A673 (cell line): ENCODE measurements at places on chromosomes 11 and 22. TPM values are rescaled to one million over a fixed set of nuclear protein-coding genes. Genes with fewer than 3 reads are reported as not detected.

The SULT4A1 gene
- 0.15 and 0.33 TPM in 2 replicates for total RNA-seq

The ACAD8 gene
- 32.3 and 34.8 TPM in 2 replicates for total RNA-seq

The SCN4B gene
- total RNA-seq: 0.74 and 1.8 TPM in 2 replicates

GRCh38 chr11:131737357-131737756, 366.9 kb downstream of the NTM start:
- no peak for DNase-seq

DNA sequence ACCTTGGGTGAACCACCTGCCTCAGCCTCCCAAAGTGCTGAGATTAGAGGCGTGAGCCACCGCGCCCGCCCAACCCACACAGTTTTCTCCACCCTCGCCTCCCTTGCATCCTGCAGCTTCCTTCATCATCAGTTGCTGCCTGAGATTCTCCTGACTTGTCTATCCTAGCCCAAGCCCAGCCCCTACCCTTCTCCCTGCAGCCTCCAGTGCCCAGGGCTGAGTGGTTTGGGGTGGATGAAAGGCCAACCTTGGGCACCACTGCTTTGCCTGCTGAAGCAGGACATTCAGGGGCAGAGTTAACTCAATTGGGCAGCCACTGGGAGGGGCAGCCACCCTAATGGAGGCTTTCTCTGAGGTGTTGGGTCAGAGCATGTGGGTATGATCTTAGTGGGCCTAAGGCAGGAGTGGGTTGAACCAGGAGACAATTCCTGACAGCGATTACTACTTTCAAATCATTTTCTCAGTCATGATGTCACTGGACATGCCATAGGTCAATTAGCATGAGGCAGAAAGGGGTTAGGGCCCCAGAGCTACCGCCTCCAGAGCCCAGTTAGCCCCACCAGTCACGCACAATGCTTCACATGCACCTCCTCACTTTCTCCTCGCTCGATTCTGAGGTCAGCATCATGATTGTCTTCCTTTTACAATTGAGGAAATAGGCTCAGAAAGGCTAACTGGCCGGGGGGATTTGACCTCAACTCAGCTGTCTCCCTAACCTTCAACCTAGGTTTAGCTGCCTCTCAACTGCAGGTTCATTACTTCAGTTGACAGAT, 1.0 kb upstream of the FKBP2 start:
- DNase-seq: no peak

DNA sequence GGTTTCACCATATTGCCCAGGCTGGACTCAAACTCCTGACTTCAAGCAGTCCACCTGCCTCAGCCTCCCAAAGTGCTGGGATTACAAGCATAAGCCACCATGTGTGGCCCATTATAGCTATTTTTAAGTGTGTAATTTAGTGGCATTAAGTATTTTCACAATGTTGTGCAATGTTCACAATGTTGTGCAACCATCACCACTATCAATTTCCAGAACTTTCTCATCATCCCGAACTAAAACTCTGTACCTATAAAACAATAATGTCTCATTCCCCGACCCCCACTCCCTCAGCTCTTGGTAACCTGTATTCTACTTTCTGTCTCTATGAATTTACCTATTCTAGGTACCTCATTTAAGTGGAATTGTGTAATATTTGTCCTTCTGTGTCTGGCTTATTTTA, 7.5 kb downstream of the CFAP68 start:
- DNase-seq: no peak

DNA sequence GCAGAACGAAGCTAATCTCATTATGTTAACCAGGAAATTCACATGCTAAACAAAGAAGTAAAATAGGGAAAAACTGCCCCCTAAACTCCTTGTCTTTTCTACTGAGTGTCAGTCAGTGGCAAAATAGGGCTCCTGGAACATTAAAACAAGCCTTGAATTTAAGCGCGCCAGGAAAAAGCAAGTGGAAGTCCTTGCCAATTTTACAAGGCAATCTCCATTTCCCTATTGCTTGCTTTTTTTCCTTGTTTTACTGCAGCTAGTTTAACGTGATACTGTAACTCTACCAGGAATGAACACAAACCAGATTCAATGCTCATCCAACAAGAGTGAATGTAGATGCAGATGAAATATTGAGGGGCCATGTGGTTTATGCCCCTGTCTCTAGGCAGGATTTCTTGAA, 28.1 kb upstream of the KIRREL3 start:
- DNase-seq: no peak

DNA sequence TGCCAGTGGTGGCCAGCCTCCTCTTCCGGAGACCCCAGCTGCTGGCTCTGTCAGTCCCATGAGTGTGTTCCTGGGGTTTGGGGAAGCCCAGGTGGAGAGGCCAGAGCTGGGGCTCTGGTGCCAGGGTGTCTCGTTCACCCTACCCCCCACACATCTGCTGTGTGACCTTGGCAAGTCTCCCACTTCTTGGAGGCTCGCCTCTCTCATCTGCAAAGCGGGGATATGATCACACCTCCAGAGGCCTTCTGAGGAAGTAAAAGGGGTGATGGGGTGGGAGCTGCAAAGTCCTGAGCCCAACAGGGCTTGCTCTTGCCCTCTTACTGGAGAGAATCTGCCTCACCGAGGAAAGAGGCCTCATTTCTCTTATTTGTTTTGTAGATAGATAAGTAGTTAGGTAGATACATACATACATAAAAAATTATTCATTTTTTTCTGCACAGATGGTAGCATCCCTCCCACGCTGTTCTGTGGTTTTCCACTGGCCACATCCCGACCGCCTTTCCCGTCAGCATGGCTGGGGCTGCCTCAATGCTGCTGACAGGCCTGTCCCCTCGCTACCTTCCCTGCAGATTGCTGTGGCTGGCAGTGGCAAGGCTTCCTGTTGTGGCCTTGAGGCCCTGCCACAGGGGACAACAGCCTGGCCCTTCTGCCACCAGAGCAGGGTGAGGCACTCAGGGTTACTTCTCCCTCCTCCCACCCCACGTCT, 23.9 kb downstream of the MYO7A start:
- no peak for DNase-seq
